ENCODE measurements at places on chromosomes 4 and X. TPM values are rescaled to one million over a fixed set of nuclear protein-coding genes. Genes with fewer than 3 reads are reported as not detected.
A peak's percentile ranks its signal among the peaks of the same experiment; 100 is the strongest.

GRCh38 chrX:73847100-73847499, 284.1 kb downstream of the CHIC1 start:
- DNase-seq: no peak
- H3K27me3 ChIP-seq: no peaks in the 10 kb centered on the region
- no peaks in the 10 kb centered on the region for H3K4me1 ChIP-seq
- no peak overlapping the region for H3K4me3 ChIP-seq
- no peaks in the 10 kb centered on the region for H3K36me3 ChIP-seq

DNA sequence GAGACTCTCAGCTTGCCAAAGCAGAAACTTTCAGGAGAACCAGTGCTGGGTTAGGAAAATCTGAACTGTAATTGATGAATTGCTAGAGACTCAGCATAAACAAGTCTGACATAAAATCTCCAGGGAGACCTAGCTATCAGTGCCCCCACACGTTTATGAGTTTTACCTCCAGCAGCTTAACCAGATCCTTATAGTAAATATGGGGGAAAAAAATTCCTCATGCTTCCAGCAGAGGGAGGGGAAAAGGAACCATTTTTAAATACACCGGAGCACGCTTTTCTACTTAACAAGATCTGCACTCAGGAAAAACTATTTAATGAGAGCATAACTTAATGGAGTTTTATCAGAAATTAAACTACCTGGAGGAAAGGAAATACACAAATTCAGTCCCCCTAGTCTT, 1040.7 kb upstream of the INTU start:
- H3K4me1 ChIP-seq: no peaks in the 10 kb centered on the region
- no peak overlapping the region for H3K27ac ChIP-seq
- H3K36me3 ChIP-seq: no peaks in the 10 kb centered on the region
- DNase-seq: no peak
- no peak overlapping the region for H3K4me3 ChIP-seq

- peaks cover 2% of the 10 kb centered on the region for H3K27me3 ChIP-seq
- DNase-seq: no peak
- H3K36me3 ChIP-seq: no peaks in the 10 kb centered on the region
- no peak overlapping the region for H3K4me3 ChIP-seq
- no peak overlapping the region for H3K27ac ChIP-seq
Observed at GRCh38 chr4:133152330-133152821, 3.3 kb downstream of the PCDH10 start.

DNA sequence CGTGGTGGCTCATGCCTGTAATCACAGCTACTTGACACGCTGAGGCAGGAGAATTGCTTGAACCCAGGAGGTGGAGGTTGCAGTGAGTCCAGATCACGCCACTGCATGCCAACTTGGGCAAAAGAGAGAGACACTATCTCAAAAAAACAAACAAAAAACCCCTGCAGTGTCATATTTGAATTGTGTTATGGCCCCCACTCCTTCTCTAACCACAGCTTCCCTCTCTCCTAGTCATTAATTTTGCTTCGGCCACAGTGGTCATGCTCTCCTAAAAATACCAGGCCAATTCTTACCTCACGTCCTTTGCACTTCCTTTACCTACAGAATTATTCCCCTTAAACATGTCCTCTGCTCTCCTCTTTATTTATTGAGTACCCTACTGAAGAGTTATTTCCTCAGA, 206.1 kb downstream of the PPP3CA start:
- no peaks in the 10 kb centered on the region for H3K36me3 ChIP-seq
- H3K4me3 ChIP-seq: no peak overlapping the region
- no peak for DNase-seq
- no peak overlapping the region for H3K27ac ChIP-seq
- no peaks in the 10 kb centered on the region for H3K4me1 ChIP-seq

DNA sequence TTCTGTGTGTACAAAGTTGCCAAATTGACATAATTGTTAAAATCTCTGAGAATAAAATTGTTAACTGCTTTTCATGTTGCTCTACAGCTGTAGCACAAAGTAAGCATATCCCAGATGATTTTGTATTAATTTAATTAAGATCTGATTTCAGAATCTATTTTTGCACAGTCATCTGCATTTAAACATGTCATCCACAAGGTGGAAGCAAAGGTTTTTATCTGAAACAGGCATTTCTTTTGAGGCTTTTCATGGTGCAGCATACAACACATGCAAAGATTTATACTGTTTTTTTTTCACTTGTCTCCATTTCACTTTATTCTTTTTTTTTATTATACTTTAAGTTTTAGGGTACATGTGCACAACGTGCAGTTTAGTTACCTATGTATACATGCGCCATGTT, 51.2 kb downstream of the GC start:
- H3K27me3 ChIP-seq: no peaks in the 10 kb centered on the region
- DNase-seq: no peak
- H3K36me3 ChIP-seq: no peaks in the 10 kb centered on the region

GRCh38 chr4:14529653-14530052, 472.6 kb upstream of the CPEB2 start:
- no peak overlapping the region for H3K4me3 ChIP-seq
- H3K4me1 ChIP-seq: no peaks in the 10 kb centered on the region
- H3K36me3 ChIP-seq: no peaks in the 10 kb centered on the region
- DNase-seq: no peak
- no peak overlapping the region for H3K27ac ChIP-seq
- H3K27me3 ChIP-seq: no peaks in the 10 kb centered on the region

- H3K4me3 ChIP-seq: no peak overlapping the region
- no peaks in the 10 kb centered on the region for H3K36me3 ChIP-seq
- H3K27ac ChIP-seq: no peak overlapping the region
- no peak for DNase-seq
Observed at GRCh38 chrX:106912864-106913263, 7.3 kb upstream of the CLDN2 start.

- DNase-seq: no peak
- no peak overlapping the region for H3K27ac ChIP-seq
- H3K4me1 ChIP-seq: no peaks in the 10 kb centered on the region
- no peaks in the 10 kb centered on the region for H3K27me3 ChIP-seq
- H3K4me3 ChIP-seq: no peak overlapping the region
Observed at GRCh38 chr4:53169695-53170617, 195.9 kb downstream of the SCFD2 start.

GRCh38 chr4:152352215-152352614, 183.7 kb downstream of the FBXW7 start:
- DNase-seq: no peak
- no peaks in the 10 kb centered on the region for H3K4me1 ChIP-seq
- H3K36me3 ChIP-seq: no peaks in the 10 kb centered on the region
- no peak overlapping the region for H3K27ac ChIP-seq
- no peaks in the 10 kb centered on the region for H3K27me3 ChIP-seq

DNA sequence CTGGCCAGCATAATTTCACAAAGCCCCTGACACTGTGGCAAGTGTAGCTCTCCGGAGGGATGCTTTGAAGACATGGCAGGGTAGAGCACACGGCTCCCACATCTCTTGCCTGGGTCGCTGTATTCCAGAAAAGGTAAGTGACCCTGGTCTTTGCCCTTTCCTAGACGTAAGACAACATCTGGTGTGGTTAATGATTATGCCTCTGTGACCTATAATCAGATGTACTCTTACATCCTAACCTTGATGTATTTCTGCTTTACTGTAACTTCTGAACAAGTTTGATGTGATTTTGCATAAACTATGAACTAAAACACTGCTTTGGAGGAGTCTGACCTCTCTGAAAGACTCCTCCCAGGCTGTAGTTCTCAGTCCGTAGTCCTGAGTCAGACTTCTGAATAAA, 59.1 kb upstream of the ACSL1 start:
- H3K36me3 ChIP-seq: no peaks in the 10 kb centered on the region
- no peaks in the 10 kb centered on the region for H3K4me1 ChIP-seq
- H3K27ac ChIP-seq: no peak overlapping the region
- no peak overlapping the region for H3K4me3 ChIP-seq
- no peaks in the 10 kb centered on the region for H3K27me3 ChIP-seq

GRCh38 chrX:11266573-11267003, 26.6 kb upstream of the AMELX start:
- no peak overlapping the region for H3K27ac ChIP-seq
- no peak overlapping the region for H3K4me3 ChIP-seq
- no peaks in the 10 kb centered on the region for H3K4me1 ChIP-seq
- H3K27me3 ChIP-seq: no peaks in the 10 kb centered on the region
- no peak for DNase-seq
- H3K36me3 ChIP-seq: no peaks in the 10 kb centered on the region

DNA sequence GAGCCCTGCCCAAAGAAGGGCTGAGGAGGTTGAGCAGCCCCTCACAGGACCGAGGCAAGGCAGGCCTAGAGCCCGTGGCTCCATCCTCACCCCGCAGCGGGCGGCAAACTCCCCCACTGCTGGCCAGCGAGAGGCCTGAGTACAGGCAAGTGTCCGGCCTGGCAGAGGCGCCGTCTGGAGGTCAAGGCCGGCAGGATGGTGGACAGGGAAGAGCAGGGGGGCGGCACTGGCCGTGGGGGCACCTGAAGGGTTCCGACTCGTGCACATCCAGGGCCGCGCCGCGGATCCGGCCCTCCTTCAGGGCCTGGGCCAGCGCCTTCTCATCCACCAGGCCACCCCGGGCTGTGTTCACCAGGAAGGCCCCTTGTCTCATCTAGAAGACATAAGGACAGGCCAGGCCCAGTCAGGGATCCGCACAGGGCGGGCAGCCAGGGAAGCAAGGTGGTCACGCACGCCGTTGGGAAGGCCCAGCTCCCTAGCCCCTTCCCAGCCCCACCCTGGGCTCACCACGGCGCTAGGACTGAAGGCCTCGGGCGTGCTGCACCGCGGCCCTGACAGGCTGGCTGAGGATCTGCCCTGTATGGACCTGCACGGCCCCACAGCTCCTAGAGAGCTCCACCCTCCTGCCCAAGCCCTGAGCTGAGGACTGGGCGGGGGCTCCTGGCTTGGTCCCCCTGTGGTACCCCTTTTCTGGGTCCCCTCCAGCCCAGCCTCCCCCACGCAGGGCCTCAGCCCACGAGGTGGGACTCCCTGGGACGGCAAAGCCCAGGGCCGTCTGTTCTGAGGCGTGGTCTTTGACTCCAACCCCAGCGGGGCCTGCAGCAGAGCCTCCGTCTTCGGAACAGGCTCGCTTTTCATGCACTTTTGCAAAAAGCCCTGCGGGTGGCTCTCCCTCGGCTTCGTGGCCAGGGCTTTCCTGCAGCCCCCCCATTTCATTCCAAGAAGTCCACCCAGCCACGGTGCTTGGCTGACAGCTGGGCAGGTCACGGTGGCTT, 34.5 kb downstream of the CTBP1 start:
- H3K4me1 ChIP-seq: peaks cover 24% of the 10 kb centered on the region
- H3K27me3 ChIP-seq: no peaks in the 10 kb centered on the region
- peaks cover 60% of the 10 kb centered on the region for H3K36me3 ChIP-seq
- H3K27ac ChIP-seq: no peak overlapping the region

- H3K4me1 ChIP-seq: no peaks in the 10 kb centered on the region
- no peaks in the 10 kb centered on the region for H3K36me3 ChIP-seq
- H3K27ac ChIP-seq: no peak overlapping the region
- H3K4me3 ChIP-seq: no peak overlapping the region
- H3K27me3 ChIP-seq: no peaks in the 10 kb centered on the region
Observed at GRCh38 chr4:8817096-8817812, 54.4 kb downstream of the HMX1 start.

DNA sequence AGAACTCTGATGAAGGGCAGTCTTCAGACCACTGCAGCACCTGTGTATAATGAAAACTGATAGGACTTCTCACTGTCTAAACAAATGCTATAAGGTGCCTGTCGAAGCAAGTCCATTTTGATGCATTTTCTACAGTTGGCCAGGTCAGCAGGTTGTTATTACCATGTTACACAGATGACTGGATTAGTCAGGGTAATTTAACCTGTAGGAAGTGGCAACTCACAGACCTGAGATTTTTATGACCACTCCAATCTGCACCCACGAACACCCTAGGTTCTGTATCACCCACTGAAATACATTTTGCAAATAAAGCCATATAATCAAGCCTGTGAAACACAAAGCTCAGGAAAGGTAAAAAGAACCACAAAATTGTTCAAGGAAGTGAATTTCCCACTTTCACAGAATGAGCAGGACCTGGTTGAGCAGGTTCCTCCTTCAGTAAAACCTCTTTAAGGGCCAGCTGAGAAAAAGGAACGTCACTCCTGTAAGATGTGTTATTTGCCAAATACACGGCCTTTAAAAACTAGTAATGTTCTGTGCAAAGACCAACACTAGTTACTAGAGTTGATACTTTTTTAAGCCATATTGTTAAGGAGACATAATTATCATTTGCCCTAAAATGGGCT, 12.7 kb downstream of the MAML3 start:
- no peak for DNase-seq
- H3K36me3 ChIP-seq: no peaks in the 10 kb centered on the region
- no peaks in the 10 kb centered on the region for H3K4me1 ChIP-seq
- H3K4me3 ChIP-seq: no peak overlapping the region
- no peak overlapping the region for H3K27ac ChIP-seq
- H3K27me3 ChIP-seq: no peaks in the 10 kb centered on the region

GRCh38 chrX:78326401-78326800, 1.0 kb downstream of the CYSLTR1 start:
- no peaks in the 10 kb centered on the region for H3K27me3 ChIP-seq
- H3K36me3 ChIP-seq: no peaks in the 10 kb centered on the region
- H3K4me1 ChIP-seq: peaks cover 19% of the 10 kb centered on the region
- H3K4me3 ChIP-seq: peak overlapping the region; percentile 47

GRCh38 chrX:128818690-128819089, 704.6 kb downstream of the SMARCA1 start:
- DNase-seq: no peak
- no peaks in the 10 kb centered on the region for H3K36me3 ChIP-seq
- no peaks in the 10 kb centered on the region for H3K27me3 ChIP-seq
- H3K4me1 ChIP-seq: no peaks in the 10 kb centered on the region
- H3K4me3 ChIP-seq: no peak overlapping the region

DNA sequence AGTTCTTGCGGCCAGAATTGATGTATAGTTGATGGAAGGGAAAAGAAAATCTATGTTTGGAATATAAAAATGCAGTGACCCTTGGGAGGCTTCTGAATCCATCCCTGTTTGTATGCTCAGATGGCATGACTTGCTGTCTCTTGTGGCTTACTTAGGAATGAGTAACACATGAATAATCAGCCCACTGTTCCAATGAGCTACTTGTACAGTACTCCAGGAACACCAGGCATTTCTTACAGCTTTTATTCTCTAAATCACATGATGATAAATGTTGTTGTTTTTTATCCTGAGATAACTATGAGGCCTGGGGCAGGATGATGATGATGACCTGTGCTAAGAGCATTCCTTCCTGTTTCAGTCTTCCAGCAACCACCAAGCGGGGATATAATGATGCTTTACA, 18.9 kb downstream of the TMPRSS11E start:
- no peak overlapping the region for H3K4me3 ChIP-seq
- no peaks in the 10 kb centered on the region for H3K4me1 ChIP-seq

DNA sequence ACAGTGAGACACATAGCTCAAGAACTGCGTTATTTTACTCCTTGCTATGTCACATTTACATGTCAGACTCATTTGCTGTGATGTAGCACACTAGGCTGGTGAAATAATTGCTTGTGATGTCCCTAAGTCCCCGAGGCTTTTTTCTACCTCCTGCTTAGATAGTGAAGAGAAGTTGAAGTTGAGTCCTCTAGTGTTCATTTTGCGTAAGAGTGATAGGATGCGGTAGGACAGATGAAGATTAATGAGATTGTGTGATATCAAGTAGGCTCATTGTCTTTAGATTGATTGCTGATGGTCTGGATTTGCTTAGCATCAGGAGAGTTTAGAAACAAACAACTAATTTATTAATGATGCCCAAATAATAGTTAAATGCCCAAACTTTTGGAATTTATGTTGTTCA, 173.6 kb upstream of the NUDT6 start:
- H3K36me3 ChIP-seq: peaks cover 4% of the 10 kb centered on the region
- H3K4me1 ChIP-seq: no peaks in the 10 kb centered on the region
- no peaks in the 10 kb centered on the region for H3K27me3 ChIP-seq
- DNase-seq: no peak

The DIPK2B gene
- total RNA-seq: not detected

The MTTP gene
- not detected for total RNA-seq

The FMR1NB gene
- not detected for total RNA-seq

The CCSER1 gene
- 1.9 TPM for total RNA-seq

The CLDN2 gene
- total RNA-seq: not detected

The PLP1 gene
- not detected for total RNA-seq

The ATP10D gene
- total RNA-seq: 3.4 TPM

The GLRA2 gene
- not detected for total RNA-seq

The MAGEA1 gene
- total RNA-seq: not detected
